ENCODE measurements at places on chromosomes 6 and 20. TPM values are rescaled to one million over a fixed set of nuclear protein-coding genes. Genes with fewer than 3 reads are reported as not detected.

DNA sequence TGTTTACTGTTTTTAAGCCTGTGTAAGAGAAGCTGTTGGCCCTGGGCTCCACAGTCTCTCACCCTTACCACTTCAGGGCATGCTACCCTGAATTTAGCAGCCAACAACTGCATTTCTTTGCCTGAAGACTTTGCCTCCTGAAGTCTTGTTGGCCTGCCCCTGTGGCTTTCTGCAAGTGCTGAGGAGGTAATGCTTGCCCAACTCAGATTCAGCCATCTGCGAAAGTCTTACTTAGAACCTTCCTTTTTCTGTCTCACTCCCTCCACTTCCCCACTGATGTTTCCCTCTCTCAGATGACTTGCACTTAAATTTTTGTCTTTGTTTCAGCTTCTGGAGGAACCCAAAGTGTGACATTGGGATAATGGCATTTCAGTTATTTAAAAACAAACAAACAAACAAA is 11.8 kb upstream of the IBTK start:
- no peak for DNase-seq
- H3K4me1 ChIP-seq = peaks cover 8% of the 10 kb centered on the region
- no peak overlapping the region for H3K27ac ChIP-seq
- no peaks in the 10 kb centered on the region for H3K27me3 ChIP-seq

GRCh38 chr6:21039926-21040325 is 505.7 kb downstream of the CDKAL1 start:
- no peaks in the 10 kb centered on the region for H3K4me1 ChIP-seq
- H3K36me3 ChIP-seq = no peaks in the 10 kb centered on the region
- no peak for DNase-seq
- no peak overlapping the region for H3K27ac ChIP-seq
- no peak overlapping the region for H3K4me3 ChIP-seq

DNA sequence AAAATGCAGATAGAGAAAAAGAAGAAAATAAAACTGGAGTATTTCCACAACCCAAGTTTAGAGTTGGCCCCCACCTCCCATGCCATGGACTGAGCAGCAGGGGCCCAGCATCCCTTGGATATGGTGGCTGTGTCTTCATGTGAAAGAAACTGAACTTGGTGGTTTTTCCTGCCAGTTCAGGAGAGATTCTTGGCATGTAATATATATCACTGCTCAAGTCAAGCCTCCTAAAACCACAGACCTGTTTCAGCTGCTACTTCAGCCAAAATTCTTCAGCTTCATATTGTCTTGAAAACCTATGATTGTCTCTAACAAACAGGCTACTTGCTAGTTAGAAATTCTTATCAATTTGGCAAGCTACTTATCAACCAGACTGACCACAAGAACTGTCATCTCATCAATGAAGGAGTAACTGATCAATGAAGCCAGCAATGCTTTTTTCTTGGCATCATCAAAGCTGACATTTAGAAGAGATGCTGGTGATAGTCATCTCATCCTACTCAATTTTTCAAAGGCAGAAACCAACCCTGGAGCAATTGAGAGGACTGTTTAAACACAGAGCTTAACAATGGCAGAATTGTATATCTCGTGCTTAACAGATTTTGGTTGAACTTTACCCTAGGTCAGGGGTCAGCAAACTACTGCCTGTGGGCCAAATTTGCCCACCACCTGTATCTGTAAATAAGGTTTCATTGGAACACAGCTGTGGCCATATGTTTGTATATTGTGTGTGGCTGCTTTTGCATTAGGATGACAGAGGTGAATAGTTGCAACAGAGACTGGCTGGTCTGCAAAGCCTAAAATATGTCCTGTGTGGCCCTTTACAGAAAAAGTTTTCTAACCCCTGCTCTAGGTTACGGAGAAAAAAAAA is 10.4 kb upstream of the NOL7 start:
- no peaks in the 10 kb centered on the region for H3K4me1 ChIP-seq
- H3K36me3 ChIP-seq = no peaks in the 10 kb centered on the region
- H3K4me3 ChIP-seq = no peak overlapping the region
- H3K27me3 ChIP-seq = no peaks in the 10 kb centered on the region
- no peak for DNase-seq

Gene TXLNB
- 1.5 TPM for total RNA-seq

DNA sequence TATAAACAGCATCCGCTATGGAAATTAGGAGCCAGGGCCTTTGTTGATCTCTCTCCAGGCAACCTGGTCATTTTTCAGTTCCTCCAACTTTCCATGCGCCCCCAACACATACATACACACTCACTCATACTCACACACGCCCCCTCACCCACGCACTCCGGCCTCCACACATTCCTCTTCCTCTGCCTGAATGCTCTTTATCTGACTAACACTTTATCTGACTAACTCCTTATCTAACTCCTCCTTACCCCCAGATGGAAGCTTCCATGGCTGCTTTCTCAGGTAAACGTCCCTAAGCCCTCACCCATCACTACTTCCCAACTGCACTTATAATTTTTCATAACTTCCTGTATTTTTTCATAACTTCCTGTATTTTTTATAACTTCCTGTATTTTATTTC is 17.4 kb downstream of the CASS4 start:
- H3K27ac ChIP-seq = peak overlapping the region; percentile 98
- H3K4me3 ChIP-seq = no peak overlapping the region
- H3K27me3 ChIP-seq = no peaks in the 10 kb centered on the region
- peaks cover 8% of the 10 kb centered on the region for H3K36me3 ChIP-seq
- peak; percentile 94 for DNase-seq

Gene CGA
- not detected for total RNA-seq

- H3K4me3 ChIP-seq = no peak overlapping the region
- no peak overlapping the region for H3K27ac ChIP-seq
- H3K4me1 ChIP-seq = peaks cover 7% of the 10 kb centered on the region
- no peaks in the 10 kb centered on the region for H3K36me3 ChIP-seq
- peak; percentile 94 for DNase-seq
- no peaks in the 10 kb centered on the region for H3K27me3 ChIP-seq
These were observed 20.5 kb upstream of the CDKN1A start for GRCh38 chr6:36657942-36658544.

GRCh38 chr6:88171312-88171711 is 5.2 kb upstream of the CNR1 start:
- H3K4me3 ChIP-seq = no peak overlapping the region
- H3K4me1 ChIP-seq = no peaks in the 10 kb centered on the region
- no peak for DNase-seq
- no peak overlapping the region for H3K27ac ChIP-seq

DNA sequence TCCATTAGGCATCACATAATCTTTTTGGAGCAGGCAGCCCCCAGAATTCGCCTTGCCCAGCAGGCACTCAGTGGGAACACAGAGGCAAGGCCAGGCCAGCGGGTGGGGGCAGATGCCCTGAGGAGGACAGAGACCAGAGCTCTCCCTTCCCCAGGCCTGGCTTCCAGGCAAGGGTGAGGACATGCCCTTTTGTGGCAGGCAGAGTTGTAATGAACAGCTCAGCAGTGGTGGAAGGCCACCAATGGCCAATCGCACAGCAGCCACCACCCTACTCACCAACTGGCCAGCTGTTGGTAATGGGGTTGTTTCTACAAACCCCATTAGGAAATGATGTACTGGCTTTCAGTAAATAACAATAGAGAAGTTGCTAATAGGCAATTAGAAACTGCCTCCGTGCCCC is 15.4 kb upstream of the DDO start:
- no peaks in the 10 kb centered on the region for H3K4me1 ChIP-seq
- H3K4me3 ChIP-seq = no peak overlapping the region
- DNase-seq = no peak
- no peak overlapping the region for H3K27ac ChIP-seq
- H3K36me3 ChIP-seq = no peaks in the 10 kb centered on the region
- H3K27me3 ChIP-seq = peaks cover 14% of the 10 kb centered on the region

Gene BEND6
- 12.6 TPM for total RNA-seq

Gene LST1
- not detected for total RNA-seq

- no peak for DNase-seq
- peaks cover 3% of the 10 kb centered on the region for H3K27me3 ChIP-seq
- H3K36me3 ChIP-seq = no peaks in the 10 kb centered on the region
- no peaks in the 10 kb centered on the region for H3K4me1 ChIP-seq
- H3K4me3 ChIP-seq = no peak overlapping the region
These were observed 23.7 kb downstream of the SULF2 start for GRCh38 chr20:47761482-47762047.

DNA sequence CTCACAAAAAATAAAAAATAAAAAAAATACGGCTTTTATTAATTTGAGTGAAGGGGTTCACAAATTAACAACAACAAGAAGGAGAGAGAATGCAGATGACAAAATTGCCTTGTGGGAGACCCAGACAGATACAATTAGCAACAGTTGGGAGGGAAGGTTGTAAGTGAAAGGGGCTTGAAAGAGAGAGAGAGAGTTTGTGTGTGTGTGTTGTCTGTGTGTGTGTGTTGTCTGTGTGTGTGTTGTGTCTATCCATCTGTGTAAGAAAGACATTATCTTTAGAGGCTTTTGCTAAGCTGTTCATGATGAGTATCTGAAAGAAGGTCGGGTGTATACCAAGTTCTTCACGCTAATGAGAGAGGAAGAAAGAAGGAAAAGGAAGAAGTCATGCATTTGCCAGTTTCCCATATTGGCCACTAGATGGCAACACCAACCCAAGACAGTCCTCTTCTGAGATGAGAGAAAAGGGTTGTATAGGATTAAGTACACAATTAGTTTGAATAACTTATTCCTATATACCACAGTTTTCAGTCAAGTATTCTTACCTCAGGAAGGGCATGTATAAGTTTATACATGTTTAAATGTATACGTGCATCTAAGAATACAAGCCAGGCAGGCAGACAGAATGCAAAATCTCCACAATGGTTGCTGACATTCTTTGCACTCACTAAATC is 63.7 kb upstream of the CD2AP start:
- peak overlapping the region; percentile 11 for H3K4me3 ChIP-seq
- H3K27me3 ChIP-seq = no peaks in the 10 kb centered on the region
- H3K27ac ChIP-seq = no peak overlapping the region
- DNase-seq = peak; percentile 64
- no peaks in the 10 kb centered on the region for H3K36me3 ChIP-seq

DNA sequence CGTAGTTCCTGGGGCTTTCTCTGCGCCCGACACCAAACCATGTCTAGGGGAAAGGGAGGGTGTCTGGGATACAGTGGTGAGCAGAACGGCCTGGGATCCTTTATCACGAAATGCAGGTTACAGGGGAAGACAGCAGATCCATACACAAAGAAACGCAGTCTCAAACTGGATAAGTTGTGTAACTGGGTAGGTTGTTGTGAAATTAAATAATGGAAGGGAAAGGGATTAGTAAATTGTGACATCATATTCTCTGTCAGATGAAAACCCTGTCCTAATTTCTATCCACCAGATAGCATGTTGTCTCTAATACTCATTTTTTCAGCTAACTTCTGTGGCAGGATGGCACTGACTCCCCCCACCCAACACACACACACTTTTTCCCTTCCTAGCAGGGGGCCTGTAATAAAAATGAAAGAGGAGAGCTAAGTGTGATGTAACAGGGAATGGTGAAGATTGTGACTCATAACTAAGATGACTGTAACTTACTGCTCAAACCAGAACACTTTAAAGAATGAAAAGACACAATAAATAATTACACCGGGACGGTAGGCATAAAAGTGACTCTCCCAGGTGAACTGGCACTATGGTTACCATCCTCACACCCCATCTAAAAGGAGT is 769 bp upstream of the TRPC4AP start:
- no peak overlapping the region for H3K4me3 ChIP-seq
- no peaks in the 10 kb centered on the region for H3K36me3 ChIP-seq
- H3K4me1 ChIP-seq = peaks cover 7% of the 10 kb centered on the region
- no peaks in the 10 kb centered on the region for H3K27me3 ChIP-seq

DNA sequence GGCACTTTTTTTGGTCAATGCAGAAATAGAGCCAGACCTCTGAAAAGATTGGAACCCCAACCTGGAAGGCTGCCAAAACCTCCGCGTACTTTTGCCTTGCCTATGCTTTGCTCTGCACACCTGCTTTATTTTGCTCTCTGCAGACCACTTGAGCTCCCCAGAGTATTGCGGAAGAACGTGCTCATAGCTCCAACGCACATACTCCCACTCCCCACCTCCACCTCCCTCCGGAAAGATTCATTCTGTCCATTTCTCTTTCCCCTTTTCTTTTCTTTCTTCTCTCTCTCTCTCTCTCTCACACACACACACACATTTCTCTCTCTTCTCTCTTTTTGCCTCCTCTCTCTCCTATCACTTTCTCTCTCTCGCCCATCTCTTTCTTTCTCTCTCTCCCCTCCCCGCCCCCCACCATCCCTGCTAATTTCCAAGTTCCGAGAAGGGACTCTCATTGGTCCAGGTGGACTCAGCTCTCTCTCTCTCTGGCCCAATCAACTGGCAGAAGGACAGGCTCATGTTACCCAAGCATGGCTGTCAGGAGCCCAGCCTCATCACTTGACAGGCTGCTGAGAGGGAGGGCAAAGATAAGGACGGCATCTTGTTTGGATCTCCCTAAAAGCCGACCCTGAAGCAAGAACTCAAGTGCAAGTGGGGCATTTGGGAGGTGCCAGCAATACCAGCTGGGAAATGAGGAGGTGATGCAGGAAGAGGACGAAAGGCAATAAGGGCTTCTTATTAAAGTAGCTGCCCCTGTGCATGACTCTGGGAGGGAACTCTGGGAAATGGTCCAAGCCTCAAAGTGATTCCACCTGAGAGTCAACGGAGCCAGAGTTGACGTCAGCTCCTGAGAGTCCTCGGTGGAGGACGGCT is 246.1 kb downstream of the LY86 start:
- H3K36me3 ChIP-seq = no peaks in the 10 kb centered on the region
- no peak overlapping the region for H3K4me3 ChIP-seq
- no peaks in the 10 kb centered on the region for H3K4me1 ChIP-seq
- DNase-seq = no peak
- H3K27me3 ChIP-seq = peaks cover 2% of the 10 kb centered on the region
- H3K27ac ChIP-seq = no peak overlapping the region

Gene TTI1
- total RNA-seq = 15.9 TPM

All from fibroblast of lung (primary cell).